Activated CD4-positive, alpha-beta T cell treated with anti-CD3 and anti-CD28 coated beads for 1 hour (primary cell): ENCODE measurements at places on chromosomes 5 and 9.

- DNase-seq: no peak
Observed at GRCh38 chr9:85960688-85961093, 19.7 kb downstream of the NAA35 start.

- no peak for DNase-seq
Observed at GRCh38 chr5:26339576-26339975, 698.8 kb downstream of the CDH9 start.

- DNase-seq: no peak
Observed at GRCh38 chr5:110032376-110032775, 342.6 kb downstream of the MAN2A1 start.

DNA sequence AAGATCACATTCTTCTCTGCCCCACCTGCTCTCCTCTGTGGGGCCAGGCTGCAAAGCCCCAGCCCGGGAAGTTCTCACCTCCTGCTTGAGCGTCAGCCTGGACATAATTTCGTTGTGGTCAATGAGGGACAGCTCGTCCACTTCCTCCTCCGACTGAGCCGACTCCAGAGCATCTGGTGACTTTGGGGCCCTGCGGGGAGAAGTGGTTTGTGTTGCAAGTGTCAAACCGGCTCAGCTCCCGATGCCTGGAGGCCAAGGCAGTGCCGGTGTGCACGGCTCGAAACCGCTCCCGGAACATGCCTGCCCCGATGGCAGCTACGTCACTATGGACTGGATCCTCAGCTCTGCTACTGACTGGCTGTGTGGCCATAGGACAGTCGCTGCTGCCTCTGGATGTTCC is 52.8 kb downstream of the PRRT1B start:
- DNase-seq: no peak

DNA sequence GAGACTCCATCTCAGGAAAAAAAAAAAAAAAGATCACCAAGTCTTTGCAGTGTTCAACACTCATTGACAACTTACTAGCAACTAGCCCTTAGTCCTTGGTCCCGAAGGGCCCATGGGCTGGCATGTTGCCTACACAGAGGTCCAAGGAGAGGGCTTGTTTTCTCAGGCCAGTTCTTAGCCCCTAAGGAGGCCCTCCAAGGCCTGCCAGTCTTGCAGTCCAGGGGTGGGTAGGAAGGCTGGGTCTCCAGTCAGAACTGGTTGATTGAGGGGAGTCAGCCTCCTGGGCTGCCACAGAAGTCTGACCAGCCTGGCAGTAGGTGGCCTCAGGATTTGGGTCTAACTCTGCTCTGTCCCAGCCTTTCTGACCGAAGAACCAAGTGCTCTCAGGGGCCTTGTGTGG is 32.7 kb downstream of the IER5L start:
- no peak for DNase-seq

DNA sequence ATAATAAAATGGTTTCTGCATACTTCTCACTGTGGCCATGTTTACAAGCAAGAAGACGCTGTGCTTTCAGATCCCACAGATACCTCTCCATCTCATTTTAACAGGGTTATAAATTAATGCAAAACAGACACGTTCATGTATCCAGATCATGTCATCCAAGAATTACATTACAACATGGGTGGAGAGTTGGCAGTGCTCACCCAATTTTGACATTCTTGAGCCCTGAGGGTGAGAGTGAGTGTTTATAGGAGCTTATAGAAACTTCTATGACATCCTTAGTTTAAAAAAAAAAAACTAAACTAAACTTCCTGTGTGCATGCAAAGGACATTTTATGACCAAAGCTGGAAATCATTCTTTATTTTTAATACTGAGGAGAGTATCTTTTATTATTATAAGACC is 9.1 kb downstream of the PRKACG start:
- DNase-seq: no peak
